HCT116 (cell line): ENCODE measurements at places on chromosomes 5 and 9. TPM values are rescaled to one million over a fixed set of nuclear protein-coding genes. Genes with fewer than 3 reads are reported as not detected.
A peak's percentile ranks its signal among the peaks of the same experiment; 100 is the strongest.

DNA sequence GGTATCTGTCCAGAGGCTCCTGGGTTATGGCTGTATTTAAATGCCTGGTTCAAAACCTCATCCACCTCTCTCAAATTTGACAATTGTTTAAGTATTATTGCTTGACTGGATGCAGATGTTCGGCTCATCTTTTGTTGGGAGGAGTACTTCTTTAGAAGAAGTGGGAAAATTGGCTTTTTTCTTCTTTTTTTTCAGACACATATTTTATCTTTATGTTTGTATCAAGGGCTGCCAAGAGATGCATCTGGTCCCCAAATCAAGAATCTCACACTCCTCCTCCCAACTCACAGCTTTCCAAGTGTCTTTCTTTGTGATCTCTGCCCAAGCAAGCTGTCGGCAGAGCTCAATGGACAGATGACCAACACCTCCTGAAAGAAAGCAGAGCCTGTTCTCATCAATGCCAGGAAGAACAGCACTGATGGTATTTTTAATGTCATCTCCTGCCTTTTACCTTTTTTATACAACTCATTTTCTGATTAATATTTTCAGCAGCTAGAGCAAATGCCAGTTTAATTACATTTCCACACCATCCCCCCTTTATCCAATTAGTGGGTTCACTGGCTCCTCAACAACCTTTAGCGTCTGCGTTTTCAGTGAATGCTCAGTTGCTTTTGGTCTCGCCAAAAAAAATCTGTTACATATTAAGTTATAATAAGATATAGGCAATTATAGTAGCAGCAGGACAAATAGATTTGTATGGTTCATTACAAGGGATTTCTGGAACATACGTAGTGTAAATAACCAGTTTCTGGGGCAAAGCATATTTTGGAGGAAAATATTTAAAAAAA, 110.3 kb upstream of the SLIT3 start:
- H3K4me1 ChIP-seq: no peaks in the 10 kb centered on the region
- H3K4me3 ChIP-seq: no peak overlapping the region
- H3K27ac ChIP-seq: no peak overlapping the region
- H3K36me3 ChIP-seq: no peaks in the 10 kb centered on the region
- H3K27me3 ChIP-seq: peaks cover 7% of the 10 kb centered on the region; the same call in 1 of the 2 replicates

GRCh38 chr9:120327322-120327721, 252.6 kb downstream of the CDK5RAP2 start:
- no peak overlapping the region for H3K27ac ChIP-seq
- H3K4me3 ChIP-seq: no peak overlapping the region
- H3K4me1 ChIP-seq: no peaks in the 10 kb centered on the region
- H3K27me3 ChIP-seq: peaks cover 10% of the 10 kb centered on the region; the same call in 1 of the 2 replicates
- no peak for DNase-seq
- no peaks in the 10 kb centered on the region for H3K36me3 ChIP-seq

GRCh38 chr9:130940693-130941576, 1.9 kb upstream of the FIBCD1 start:
- H3K36me3 ChIP-seq: no peaks in the 10 kb centered on the region
- H3K4me1 ChIP-seq: peaks cover 21% of the 10 kb centered on the region
- H3K4me3 ChIP-seq: peak overlapping the region; percentile 34
- no peak overlapping the region for H3K27ac ChIP-seq
- H3K27me3 ChIP-seq: no peaks in the 10 kb centered on the region

PCDHGC4 gene
- 0.05 TPM for total RNA-seq

DNA sequence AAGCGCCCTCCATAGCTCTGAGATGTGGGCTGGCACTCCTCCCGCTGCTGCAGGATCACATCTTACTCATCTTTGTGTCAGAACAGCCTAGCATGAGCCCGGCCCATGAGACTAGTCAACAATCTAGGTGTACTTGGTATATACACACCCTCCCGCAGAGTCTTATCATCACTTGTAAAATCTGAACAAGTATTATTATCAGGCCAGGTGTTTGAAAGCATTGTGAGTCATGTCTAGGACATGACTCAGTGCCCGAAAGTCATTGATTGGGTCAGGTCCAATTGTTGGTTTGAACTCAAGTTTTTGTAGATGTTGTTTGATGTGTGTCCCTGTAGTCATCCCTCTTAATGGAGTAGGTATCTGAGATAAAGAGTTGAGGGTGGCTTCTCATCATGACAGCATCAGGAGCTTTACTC, 108.7 kb downstream of the CFAP90 start:
- peak; percentile 15 for DNase-seq
- no peaks in the 10 kb centered on the region for H3K27me3 ChIP-seq
- no peaks in the 10 kb centered on the region for H3K36me3 ChIP-seq
- H3K4me3 ChIP-seq: no peak overlapping the region
- no peak overlapping the region for H3K27ac ChIP-seq

DNA sequence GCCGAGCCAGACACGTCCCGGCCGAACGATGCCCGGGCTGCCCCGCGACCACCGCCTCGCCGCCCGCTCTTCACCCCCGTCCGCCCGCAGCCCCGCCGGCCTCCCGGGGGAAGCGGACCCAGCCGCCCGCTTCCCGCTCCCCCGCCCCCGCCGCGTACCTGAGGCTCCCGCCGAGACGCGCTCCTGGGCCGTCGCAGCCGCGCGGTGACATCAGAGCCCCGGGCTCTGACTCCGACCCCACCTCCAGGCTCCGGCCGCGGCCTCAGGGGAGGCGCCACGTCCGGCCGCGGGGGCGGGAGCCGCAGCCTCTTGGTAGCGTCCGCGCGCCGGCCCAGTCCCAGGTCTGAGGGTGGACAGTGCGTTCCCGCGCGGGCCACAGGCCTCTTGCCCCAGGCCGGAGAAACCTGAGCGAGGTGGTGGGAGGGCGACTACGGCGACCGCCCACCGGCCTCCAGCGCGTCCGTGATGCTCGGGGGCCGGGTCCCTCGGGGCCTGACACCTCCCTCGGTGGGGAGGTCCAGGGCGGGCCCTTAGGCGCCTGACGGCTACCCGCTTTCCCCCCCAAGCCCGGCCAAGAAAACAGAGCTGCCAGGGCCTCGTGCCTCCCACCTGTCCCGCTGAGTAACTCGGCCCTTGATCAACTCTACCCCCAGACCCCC, at the start of gene SHROOM1:
Gene SHROOM1, minus strand, starts transcription at position 212 of the 659 bp plus-strand sequence. CDS start 4,507 bp downstream, outside the sequence.
- peak within 1 kb of the TSS; percentile 73 for H3K4me3 ChIP-seq
- H3K36me3 ChIP-seq: no peaks in the 10 kb centered on the region
- peaks cover 19% of the 10 kb centered on the region for H3K4me1 ChIP-seq
- peak within 1 kb of the TSS; percentile 75 for H3K27ac ChIP-seq

DNA sequence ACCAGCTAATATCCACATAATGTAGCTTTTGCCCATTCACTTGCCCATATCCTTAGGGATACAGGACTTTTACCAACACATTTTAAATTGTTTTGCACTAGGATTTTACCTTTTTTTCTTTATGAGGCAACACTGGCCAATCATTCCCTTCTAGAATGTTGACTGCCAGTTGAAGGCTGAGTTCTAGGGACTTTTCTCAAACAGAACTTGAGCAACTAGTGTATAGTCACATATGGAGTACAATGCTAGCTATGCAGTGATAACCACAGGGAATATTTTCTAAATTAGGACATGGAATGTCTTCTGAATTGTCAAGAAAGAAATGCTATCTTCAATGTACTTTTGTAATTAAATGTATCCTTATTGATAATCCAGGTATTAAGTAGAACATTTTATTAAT, 133.6 kb downstream of the OXCT1 start:
- H3K27me3 ChIP-seq: no peaks in the 10 kb centered on the region
- H3K4me1 ChIP-seq: no peaks in the 10 kb centered on the region
- no peak overlapping the region for H3K4me3 ChIP-seq
- no peak for DNase-seq
- H3K27ac ChIP-seq: no peak overlapping the region
- 0 out of 2 replicates have a peak, but pooled peaks cover 4% of the 10 kb centered on the region for H3K36me3 ChIP-seq

DNA sequence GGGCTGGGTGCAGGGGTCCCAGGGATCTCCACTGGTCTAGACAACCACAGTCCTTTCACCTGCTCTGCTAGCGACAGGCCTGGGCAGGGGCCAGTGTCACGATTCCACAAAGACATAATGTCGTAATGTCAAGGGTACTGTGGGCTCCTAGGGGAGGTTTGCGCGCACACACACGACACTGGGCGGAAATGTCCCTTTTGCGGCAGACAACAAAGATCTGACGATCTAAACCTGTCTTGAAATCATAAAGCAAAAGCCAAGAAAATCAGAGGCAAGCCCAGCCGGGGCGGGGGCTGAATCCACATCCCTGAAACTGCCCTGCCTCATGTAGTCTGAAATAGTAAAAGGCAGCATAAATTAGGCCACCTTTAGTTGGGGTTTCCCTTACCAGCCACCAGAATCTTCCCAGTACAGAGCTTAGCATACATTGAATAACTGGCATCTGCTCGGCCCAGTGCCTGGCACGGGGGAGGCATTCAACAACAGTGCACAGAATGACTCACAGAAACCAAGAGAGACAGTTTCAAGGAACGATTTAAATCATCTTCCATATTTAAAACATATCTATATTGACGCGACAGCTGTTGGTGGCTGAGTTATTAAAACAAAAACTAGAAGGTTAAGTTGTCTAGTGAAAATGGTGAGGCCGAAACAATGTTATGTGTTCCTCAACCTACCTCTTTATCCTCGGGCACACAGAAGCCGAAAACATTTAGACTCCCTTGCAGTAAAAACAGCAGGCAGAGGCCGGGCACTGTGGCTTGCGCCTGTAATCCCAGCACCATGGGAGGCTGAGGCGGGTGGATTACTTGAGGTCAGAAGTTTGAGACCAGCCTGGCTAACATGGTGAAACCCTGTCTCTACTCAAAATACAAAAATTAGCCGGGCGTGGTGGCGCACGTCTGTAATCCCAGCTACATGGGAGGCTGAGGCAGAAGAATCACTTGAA, 151.0 kb downstream of the MYO10 start:
- no peaks in the 10 kb centered on the region for H3K4me1 ChIP-seq
- no peak for DNase-seq
- H3K36me3 ChIP-seq: peaks cover 5% of the 10 kb centered on the region; the same call in 1 of the 2 replicates
- H3K27ac ChIP-seq: no peak overlapping the region
- H3K27me3 ChIP-seq: no peaks in the 10 kb centered on the region

AHRR gene
- 12.7 TPM for total RNA-seq

FBXO4 gene
- total RNA-seq: 9.0 TPM

DNA sequence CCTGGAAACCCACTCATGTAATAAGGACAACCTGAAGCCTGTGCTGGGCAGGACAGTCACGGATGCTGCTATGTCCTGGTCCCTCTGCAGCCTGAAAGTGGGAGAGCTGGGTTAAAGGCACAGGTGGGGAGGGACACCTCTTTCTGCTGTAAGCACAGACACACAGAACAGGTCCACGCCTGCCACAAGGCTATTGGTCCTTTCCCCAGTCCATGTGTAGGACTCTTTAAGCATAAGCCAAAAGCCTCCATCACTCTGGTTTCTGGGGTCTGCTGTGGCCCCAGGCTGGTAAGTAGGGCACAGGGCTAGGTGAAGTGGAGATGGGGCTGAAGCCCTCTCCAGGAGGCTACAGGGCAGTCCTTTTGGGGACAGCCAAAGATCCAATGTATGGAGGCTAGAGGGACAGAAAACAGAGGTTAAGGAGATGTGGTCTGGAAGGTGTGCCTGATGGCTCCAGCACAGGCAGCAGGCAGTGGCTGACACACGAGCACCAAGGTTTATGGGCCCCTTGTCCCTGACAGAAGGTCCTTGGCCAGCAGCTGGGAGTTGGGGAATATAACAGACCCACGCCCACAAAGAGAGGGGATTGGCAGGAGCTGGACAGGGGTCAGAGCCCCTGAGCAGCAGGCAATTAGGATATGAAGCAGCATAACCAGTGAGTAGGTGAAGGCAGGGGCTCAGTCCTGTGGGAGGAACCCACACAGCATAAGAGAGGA, 203.6 kb upstream of the MVB12B start:
- H3K27ac ChIP-seq: no peak overlapping the region
- H3K4me1 ChIP-seq: no peaks in the 10 kb centered on the region
- no peak overlapping the region for H3K4me3 ChIP-seq
- peaks cover 46% of the 10 kb centered on the region for H3K27me3 ChIP-seq
- DNase-seq: no peak

DNA sequence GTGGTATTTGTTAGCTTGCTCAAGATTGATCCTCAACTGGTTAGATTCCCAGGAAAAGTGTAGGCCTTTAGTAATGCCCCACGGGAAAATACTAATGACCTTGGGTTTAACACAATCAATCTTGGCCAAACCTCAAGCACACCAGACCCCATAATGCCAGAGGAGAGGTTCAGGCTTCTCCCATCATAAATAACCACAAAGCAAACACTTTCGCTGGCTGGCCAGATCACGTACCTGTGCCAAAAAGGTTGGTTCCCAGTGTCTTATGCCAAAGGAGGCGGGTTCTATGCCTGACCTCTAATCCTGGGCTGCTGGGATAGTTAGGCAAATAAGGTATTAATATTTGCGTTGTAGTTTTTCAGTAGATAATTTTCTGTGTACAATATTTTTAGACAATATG, 379.2 kb upstream of the CDH18 start:
- no peaks in the 10 kb centered on the region for H3K4me1 ChIP-seq
- no peak for DNase-seq
- no peaks in the 10 kb centered on the region for H3K27me3 ChIP-seq
- H3K4me3 ChIP-seq: no peak overlapping the region

GRCh38 chr5:163347671-163348070, 89.7 kb upstream of the CCNG1 start:
- peak; percentile 51 for DNase-seq
- no peaks in the 10 kb centered on the region for H3K4me1 ChIP-seq
- H3K4me3 ChIP-seq: no peak overlapping the region
- H3K27ac ChIP-seq: no peak overlapping the region
- no peaks in the 10 kb centered on the region for H3K36me3 ChIP-seq
- 0 out of 2 replicates have a peak, but pooled peaks cover 10% of the 10 kb centered on the region for H3K27me3 ChIP-seq

GRCh38 chr9:33168941-33169544, 1.9 kb upstream of the B4GALT1 start:
- H3K27me3 ChIP-seq: no peaks in the 10 kb centered on the region
- H3K4me1 ChIP-seq: peaks cover 52% of the 10 kb centered on the region
- H3K27ac ChIP-seq: no peak overlapping the region
- no peak overlapping the region for H3K4me3 ChIP-seq
- no peak for DNase-seq

DNA sequence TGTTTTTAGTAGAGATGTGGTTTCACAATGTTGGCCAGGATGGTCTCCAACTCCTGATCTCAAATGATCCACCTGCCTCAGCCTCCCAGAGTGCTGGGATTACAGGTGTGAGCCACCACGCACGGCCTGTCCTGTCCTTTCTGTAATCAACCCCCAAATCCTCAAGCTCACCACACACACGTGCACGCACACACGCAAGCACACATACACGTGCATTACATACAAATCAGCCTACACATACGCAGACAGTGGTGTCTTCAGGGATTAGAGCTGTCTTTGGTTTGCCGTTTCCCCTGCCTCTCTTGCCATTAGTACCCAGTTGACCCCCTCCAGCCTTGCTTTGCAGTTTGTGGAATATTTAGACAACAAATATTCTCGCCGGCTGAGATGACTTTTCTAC, 6.5 kb downstream of the GLT6D1 start:
- H3K4me1 ChIP-seq: no peaks in the 10 kb centered on the region
- H3K36me3 ChIP-seq: no peaks in the 10 kb centered on the region
- H3K27ac ChIP-seq: no peak overlapping the region
- no peak overlapping the region for H3K4me3 ChIP-seq
- peaks cover 21% of the 10 kb centered on the region for H3K27me3 ChIP-seq
- DNase-seq: no peak

TEX48 gene
- not detected for total RNA-seq

PLAC8L1 gene
- total RNA-seq: 2.6 TPM

- no peak for DNase-seq
- no peaks in the 10 kb centered on the region for H3K36me3 ChIP-seq
- no peaks in the 10 kb centered on the region for H3K4me1 ChIP-seq
- no peak overlapping the region for H3K4me3 ChIP-seq
- H3K27ac ChIP-seq: no peak overlapping the region
- H3K27me3 ChIP-seq: no peaks in the 10 kb centered on the region
Observed at GRCh38 chr9:16247188-16247875, 623.1 kb downstream of the BNC2 start.
